Activated CD8-positive, alpha-beta memory T cell treated with anti-CD3 and anti-CD28 coated beads for 4 hours (primary cell): ENCODE measurements at places on chromosomes 1 and 21.

DNA sequence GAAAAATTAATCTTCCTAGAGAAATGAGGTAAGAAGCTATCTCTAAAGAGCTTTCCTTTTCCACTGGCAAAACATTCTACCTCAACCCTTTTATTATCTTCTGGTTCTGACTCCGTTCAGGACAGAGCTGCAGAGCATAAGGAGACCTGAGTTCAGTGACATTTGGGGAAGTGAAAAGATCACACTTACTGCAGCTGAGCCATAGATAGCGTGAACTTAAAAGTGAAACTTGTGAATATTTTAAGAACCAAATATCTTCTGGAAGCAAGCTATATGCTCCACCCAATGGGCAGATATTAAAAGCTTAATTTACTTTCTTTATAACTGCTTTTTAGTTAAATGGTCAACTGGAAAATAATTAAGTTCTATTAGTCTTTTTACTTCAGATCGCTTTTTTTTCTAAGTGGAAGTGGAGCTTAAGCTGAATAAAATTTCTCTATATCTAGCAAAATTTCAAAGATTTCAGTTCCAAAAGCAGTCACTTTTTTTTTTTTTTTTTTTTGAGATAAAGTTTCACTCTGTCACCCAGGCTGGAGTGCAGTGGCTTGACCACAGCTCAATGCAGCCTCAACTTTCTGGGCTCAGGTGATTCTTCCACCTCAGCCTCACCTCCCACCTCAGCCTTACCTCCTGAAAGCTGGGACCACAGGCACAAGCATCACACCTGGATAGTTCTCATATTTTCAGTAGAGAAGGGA, 11.9 kb downstream of the PTPN22 start:
- DNase-seq: no peak

DNA sequence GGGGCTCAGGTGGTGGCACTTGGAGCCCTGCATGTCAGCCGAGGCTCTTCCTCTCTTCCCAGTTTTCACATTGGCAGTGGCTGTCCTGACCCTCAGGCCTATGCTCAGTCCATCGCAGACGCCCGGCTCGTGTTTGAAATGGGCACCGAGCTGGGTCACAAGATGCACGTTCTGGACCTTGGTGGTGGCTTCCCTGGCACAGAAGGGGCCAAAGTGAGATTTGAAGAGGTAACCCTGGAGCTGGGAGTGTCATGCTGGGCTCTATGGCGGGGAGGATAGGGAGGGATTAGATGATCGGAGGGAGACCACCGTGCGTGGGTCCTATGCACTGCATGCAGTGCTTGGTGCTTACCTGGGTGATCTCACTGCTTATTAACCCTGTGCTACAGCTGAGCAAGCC, 13.5 kb downstream of the AZIN2 start:
- DNase-seq: no peak

- DNase-seq: no peak
Measured at GRCh38 chr1:174005032-174005431, 17.1 kb downstream of the RC3H1 start.

DNA sequence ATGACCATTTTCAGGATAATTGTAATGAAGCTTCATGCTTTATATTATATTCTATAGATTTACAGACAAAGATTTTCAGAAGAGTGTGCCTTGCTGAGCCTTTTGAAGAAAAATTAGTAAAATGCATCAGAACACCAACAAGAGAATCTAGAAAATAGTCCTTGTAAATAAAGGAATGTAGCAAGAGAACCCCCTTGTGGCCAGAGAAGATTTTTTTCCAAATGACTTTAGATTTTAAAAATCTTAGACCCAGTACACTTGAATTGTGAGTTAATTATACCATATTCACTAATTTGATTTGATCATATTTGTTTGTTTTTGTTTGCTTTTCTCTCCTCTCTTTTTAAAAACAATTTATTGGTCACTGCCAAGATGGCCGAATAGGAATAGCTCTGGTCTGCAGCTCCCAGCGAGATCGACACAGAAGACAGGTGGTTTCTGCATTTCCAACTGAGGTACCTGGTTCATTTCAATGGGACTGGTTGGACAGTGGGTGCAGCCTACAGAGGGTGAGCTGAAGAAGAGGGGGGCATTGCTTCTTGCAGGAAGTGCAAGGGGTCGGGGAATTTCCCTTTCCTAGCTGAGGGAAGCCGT, 12.8 kb upstream of the IFI44L start:
- no peak for DNase-seq

- DNase-seq: no peak
Measured at GRCh38 chr1:177933881-177934280, 36.0 kb downstream of the SEC16B start.

DNA sequence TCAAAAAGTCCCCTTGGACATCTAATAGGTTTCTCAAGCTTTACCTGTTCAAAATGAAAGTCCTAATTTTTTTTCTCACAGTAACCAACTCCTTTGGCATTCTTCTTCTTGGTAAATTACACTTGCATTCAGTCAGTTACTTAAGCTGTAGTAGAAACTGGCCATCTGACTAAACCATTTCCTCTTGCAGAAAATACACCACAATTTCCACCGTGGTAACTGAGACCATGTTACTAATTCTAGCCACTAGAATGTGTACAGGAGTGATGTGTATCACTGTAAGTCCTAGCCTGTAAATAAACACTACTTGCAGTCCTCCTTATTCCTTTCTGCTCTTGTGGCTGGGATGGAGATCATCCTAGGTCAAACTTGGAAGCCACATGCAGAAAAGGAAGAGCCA, 965.4 kb upstream of the TMPRSS15 start:
- DNase-seq: no peak
